ENCODE measurements at places on chromosomes 11 and 22. TPM values are rescaled to one million over a fixed set of nuclear protein-coding genes. Genes with fewer than 3 reads are reported as not detected.
A peak's percentile ranks its signal among the peaks of the same experiment; 100 is the strongest.

Gene RFPL1
- not detected for total RNA-seq

Gene PRR33
- not detected for total RNA-seq

Gene KIAA1671
- total RNA-seq: 8.3 TPM

Gene POU2AF1
- not detected for total RNA-seq

GRCh38 chr11:99020352-99021225 is at the start of gene CNTN5:
Gene CNTN5, plus strand, starts transcription at chr11:99020949.
- no peak within 1 kb of the TSS for H3K27ac ChIP-seq
- DNase-seq: no peak
- peak within 1 kb of the TSS; percentile 74 for H3K4me3 ChIP-seq
- no peaks in the 10 kb centered on the region for H3K36me3 ChIP-seq
- peaks cover 15% of the 10 kb centered on the region for H3K4me1 ChIP-seq

- H3K27ac ChIP-seq: no peak overlapping the region
- DNase-seq: no peak
- no peaks in the 10 kb centered on the region for H3K4me1 ChIP-seq
- peaks cover 5% of the 10 kb centered on the region for H3K36me3 ChIP-seq
Measured at GRCh38 chr22:23670378-23671295, 20.2 kb upstream of the RGL4 start.

- H3K4me3 ChIP-seq: no peak overlapping the region
- peaks cover 9% of the 10 kb centered on the region for H3K27me3 ChIP-seq
- no peaks in the 10 kb centered on the region for H3K36me3 ChIP-seq
- H3K27ac ChIP-seq: no peak overlapping the region
Measured at GRCh38 chr11:62981743-62982142, 3.0 kb downstream of the SLC22A6 start.

GRCh38 chr11:64787526-64788320 is 9.4 kb upstream of the SF1 start:
- no peak overlapping the region for H3K4me3 ChIP-seq
- H3K27me3 ChIP-seq: no peaks in the 10 kb centered on the region
- peaks cover 3% of the 10 kb centered on the region for H3K36me3 ChIP-seq
- H3K4me1 ChIP-seq: no peaks in the 10 kb centered on the region
- H3K27ac ChIP-seq: no peak overlapping the region
- DNase-seq: no peak

GRCh38 chr22:42928969-42929837 is 72.1 kb upstream of the ARFGAP3 start:
- H3K4me1 ChIP-seq: peaks cover 64% of the 10 kb centered on the region
- no peak for DNase-seq
- H3K27me3 ChIP-seq: no peaks in the 10 kb centered on the region
- no peak overlapping the region for H3K4me3 ChIP-seq
- H3K36me3 ChIP-seq: no peaks in the 10 kb centered on the region
- peak overlapping the region; percentile 100 for H3K27ac ChIP-seq

GRCh38 chr22:42500161-42500835 is 19.3 kb downstream of the RRP7A start:
- no peak overlapping the region for H3K27ac ChIP-seq
- H3K4me1 ChIP-seq: no peaks in the 10 kb centered on the region
- H3K4me3 ChIP-seq: no peak overlapping the region
- no peak for DNase-seq
- peaks cover 18% of the 10 kb centered on the region for H3K27me3 ChIP-seq

DNA sequence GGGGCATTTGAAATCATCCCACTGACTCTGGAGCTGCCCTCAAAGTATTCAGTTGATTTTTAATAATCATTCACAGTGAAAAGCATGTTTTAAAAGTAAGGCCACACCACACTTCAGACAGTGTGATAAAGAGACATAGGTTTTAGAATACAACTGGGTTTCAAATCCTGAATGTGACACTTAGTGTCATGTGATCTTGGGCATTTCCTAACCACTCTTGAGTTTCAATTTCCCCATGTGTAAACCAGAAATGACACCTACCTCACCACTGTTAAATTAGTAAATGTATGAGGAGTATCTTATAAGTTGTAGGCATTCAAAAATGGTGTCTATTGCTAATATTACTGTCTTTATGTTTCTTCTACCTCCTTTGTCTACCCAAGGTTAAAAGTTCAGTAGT is 5.4 kb downstream of the TMEM123 start:
- peak overlapping the region; percentile 79 for H3K27ac ChIP-seq
- no peak for DNase-seq
- H3K4me3 ChIP-seq: no peak overlapping the region
- no peaks in the 10 kb centered on the region for H3K27me3 ChIP-seq

- no peaks in the 10 kb centered on the region for H3K36me3 ChIP-seq
- H3K4me3 ChIP-seq: no peak overlapping the region
- H3K27ac ChIP-seq: no peak overlapping the region
Measured at GRCh38 chr11:22787551-22788162, 41.9 kb downstream of the SVIP start.

- H3K27me3 ChIP-seq: no peaks in the 10 kb centered on the region
- H3K4me3 ChIP-seq: peak within 1 kb of the TSS; percentile 99
- DNase-seq: peak; percentile 93
- H3K27ac ChIP-seq: peak within 1 kb of the TSS; percentile 97
- H3K4me1 ChIP-seq: peaks cover 35% of the 10 kb centered on the region
- H3K36me3 ChIP-seq: peaks cover 3% of the 10 kb centered on the region
Measured at GRCh38 chr11:117232092-117232878, at the start of gene RNF214. Gene RNF214, plus strand, starts transcription at chr11:117232671. Its CDS starts 1,602 bp downstream, at chr11:117234273.

DNA sequence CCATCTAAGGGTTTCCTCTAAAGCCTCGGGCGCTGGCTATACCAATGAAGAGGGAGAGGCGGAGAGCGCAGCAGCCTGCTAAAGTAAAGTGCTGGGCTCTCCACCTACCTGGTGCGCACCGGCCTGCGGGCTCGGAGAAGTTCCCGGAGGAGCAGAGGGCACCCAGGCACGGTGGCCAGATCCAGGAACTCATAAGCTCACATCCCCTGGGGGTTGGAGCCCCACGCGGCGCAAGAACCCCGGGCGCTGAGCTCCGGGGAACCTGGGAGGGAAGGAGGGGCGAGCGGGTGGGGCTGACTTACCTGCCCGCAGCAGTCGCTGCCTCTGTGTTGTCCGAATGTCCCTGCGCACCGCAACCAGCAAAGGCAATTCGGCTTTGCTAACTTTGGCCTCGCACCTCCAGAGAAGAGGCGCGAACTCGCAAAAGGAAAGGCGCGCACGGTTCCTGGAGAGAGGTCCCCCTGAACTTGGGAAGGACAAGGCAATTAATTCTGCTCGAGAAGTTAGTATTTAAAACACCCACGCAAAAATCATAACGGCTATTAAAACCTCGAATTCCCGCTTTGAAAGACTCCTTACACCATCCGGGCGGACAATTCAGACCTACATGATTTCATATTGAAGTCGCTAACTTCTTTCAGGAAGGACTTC is 127.6 kb upstream of the C11orf58 start:
- H3K27ac ChIP-seq: no peak overlapping the region
- no peaks in the 10 kb centered on the region for H3K36me3 ChIP-seq
- peaks cover 16% of the 10 kb centered on the region for H3K27me3 ChIP-seq
- peaks cover 23% of the 10 kb centered on the region for H3K4me1 ChIP-seq

DNA sequence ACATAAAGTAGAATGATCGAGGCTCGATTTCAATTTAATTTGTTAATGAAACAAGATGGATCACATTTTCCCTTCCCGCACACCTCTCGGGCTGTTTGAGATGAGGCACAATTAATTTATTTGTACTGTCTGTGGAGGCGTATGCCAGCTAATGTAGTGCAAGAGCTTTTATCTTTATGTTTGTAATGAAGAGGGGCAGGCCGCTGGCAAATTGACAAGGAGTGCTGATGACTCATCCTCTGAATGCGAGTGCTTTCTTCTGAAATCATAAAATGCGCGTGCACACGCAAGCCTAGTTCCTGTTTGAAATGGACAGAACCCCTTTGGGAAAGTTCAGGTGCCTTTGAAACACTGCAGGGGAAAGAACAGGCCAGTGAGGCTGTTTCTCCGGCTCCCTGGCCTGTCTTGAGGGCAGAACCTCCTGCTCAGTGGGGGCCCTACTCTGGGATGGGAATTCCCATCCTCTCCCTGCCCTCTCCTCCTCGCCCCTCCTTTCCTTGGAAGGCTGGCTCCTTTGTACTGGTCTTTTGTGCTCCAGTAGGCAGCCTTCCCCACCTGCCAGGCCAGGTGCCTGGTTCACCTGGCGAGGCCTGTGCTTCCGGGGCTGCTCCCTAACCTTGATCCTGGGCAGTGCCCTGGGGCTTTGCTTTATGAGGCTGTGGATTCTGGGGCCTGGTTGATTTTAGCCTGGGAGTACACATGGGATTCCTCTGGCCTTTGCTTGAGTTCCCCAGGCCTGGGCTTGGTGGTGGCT is 50.3 kb downstream of the TEAD1 start:
- H3K27me3 ChIP-seq: no peaks in the 10 kb centered on the region
- no peak for DNase-seq
- no peaks in the 10 kb centered on the region for H3K36me3 ChIP-seq
- H3K27ac ChIP-seq: peak overlapping the region; percentile 91

GRCh38 chr11:18295316-18295715 is 26.6 kb downstream of the HPS5 start:
- H3K4me1 ChIP-seq: no peaks in the 10 kb centered on the region
- no peak overlapping the region for H3K27ac ChIP-seq
- DNase-seq: no peak
- H3K36me3 ChIP-seq: peaks cover 81% of the 10 kb centered on the region

GRCh38 chr22:19819911-19820879 is 34.5 kb downstream of the GNB1L start:
- no peak overlapping the region for H3K27ac ChIP-seq
- no peak overlapping the region for H3K4me3 ChIP-seq
- H3K36me3 ChIP-seq: no peaks in the 10 kb centered on the region
- H3K27me3 ChIP-seq: no peaks in the 10 kb centered on the region
- peaks cover 2% of the 10 kb centered on the region for H3K4me1 ChIP-seq

DNA sequence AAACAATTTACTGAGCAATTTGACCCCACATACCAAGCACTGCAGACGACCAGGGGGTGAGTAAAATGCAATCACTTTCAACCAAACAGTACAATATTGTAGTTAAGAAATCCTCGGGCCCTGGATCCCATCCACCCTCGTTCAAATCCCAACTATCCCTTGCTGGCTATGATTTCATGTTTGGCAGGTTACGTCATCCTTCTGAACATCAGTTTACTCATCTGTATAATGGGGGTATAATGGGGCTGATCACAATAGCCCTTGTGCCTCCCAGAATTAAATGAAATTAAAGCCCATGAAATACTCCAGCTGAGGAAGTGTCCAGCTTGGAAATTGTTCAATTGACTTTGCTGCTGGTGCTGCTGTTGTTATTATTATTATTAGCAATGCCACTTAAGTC is 20.6 kb downstream of the APLNR start:
- H3K27ac ChIP-seq: no peak overlapping the region
- no peaks in the 10 kb centered on the region for H3K4me1 ChIP-seq
- no peak overlapping the region for H3K4me3 ChIP-seq
- peaks cover under 1% of the 10 kb centered on the region for H3K27me3 ChIP-seq

GRCh38 chr11:133115099-133115498 is 417.2 kb downstream of the OPCML start:
- no peaks in the 10 kb centered on the region for H3K4me1 ChIP-seq
- H3K27ac ChIP-seq: no peak overlapping the region
- no peaks in the 10 kb centered on the region for H3K36me3 ChIP-seq
- no peak overlapping the region for H3K4me3 ChIP-seq

GRCh38 chr11:118437208-118438125 is 1.2 kb downstream of the KMT2A start:
- peak overlapping the region; percentile 90 for H3K27ac ChIP-seq
- peaks cover 6% of the 10 kb centered on the region for H3K36me3 ChIP-seq
- peaks cover 60% of the 10 kb centered on the region for H3K4me1 ChIP-seq
- no peak for DNase-seq
- H3K4me3 ChIP-seq: peak overlapping the region; percentile 89

DNA sequence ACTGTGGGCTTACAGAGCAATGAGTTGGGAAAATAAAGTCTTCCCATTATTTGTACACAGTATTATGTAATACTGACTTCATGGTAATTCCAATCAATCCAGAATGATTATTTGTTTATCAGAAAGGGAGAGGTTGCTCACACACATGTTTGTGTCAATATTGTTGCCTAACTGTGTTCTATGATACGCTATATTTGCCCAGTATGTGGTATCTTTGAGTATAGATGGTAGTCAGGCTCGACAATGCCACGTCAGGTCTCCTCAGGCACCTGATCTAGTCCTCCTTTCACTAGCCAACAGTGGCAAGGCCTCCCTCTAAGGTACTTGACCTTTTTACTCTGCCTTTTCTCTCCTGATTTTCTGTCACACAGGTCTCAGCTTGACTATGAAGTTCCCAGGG is 5.3 kb downstream of the DNHD1 start:
- peaks cover 4% of the 10 kb centered on the region for H3K36me3 ChIP-seq
- no peak overlapping the region for H3K27ac ChIP-seq
- H3K4me3 ChIP-seq: no peak overlapping the region

- H3K4me3 ChIP-seq: peak overlapping the region; percentile 99
- DNase-seq: peak; percentile 85
- H3K27ac ChIP-seq: peak overlapping the region; percentile 98
- H3K27me3 ChIP-seq: no peaks in the 10 kb centered on the region
- H3K4me1 ChIP-seq: peaks cover 38% of the 10 kb centered on the region
Measured at GRCh38 chr11:77819921-77820564, 479 bp downstream of the RSF1 start.

GRCh38 chr11:1514336-1515061 is 27.9 kb upstream of the MOB2 start:
- H3K4me3 ChIP-seq: no peak overlapping the region
- DNase-seq: no peak
- peaks cover 33% of the 10 kb centered on the region for H3K4me1 ChIP-seq
- no peaks in the 10 kb centered on the region for H3K27me3 ChIP-seq
- no peaks in the 10 kb centered on the region for H3K36me3 ChIP-seq
- H3K27ac ChIP-seq: no peak overlapping the region

GRCh38 chr11:84420271-84420670 is 1134.1 kb upstream of the CCDC90B start:
- no peak overlapping the region for H3K27ac ChIP-seq
- no peak for DNase-seq

DNA sequence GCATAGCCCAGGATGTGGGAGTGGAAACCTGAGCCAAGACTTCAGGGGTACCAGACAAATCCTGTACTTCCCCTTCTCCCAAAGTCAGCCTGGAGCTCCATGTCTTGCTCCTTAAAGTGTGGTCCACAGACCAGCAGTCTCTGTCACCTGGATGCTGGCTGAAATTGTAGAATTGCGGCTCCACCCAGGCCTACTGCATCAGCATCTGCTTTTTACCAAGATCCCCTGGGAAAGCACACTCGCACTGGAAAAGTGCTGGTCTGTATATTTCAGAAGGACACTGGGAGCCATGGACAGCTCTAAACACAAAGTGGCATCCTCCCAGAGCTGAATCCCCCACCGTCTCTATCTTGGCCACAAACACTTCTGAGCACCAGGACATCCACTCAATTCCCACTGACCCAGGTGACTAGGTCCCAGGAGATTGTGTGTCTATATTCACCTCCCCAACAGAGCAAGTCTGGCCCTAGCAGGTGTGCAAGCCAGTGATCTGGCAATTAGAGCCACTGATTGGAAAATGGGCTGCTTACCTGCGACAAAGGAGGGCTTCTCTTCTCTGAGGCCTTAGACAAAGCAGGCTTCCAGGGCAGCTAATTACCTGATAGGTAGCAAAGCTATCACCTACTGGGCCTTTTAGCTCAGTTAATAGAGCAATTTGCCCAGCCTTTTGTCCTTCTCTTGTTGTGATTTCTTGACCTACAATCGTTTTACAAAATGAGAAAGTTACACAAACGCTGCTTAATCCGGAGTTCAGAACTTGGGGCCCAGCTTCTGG is 443.3 kb downstream of the MN1 start:
- no peaks in the 10 kb centered on the region for H3K27me3 ChIP-seq
- DNase-seq: no peak

- DNase-seq: no peak
- H3K4me1 ChIP-seq: peaks cover 12% of the 10 kb centered on the region
- peaks cover 64% of the 10 kb centered on the region for H3K27me3 ChIP-seq
Measured at GRCh38 chr11:8262552-8263108, 1.0 kb downstream of the LMO1 start.

- H3K27me3 ChIP-seq: peaks cover 45% of the 10 kb centered on the region
- H3K4me3 ChIP-seq: no peak overlapping the region
- no peaks in the 10 kb centered on the region for H3K4me1 ChIP-seq
- no peak overlapping the region for H3K27ac ChIP-seq
- no peak for DNase-seq
- no peaks in the 10 kb centered on the region for H3K36me3 ChIP-seq
Measured at GRCh38 chr22:25656724-25657123, 85.3 kb upstream of the MYO18B start.

Data from osteocyte (in vitro differentiated cells).